Stimulated activated CD8-positive, alpha-beta memory T cell treated with anti-CD3 and anti-CD28 coated beads, Interleukin-4, amount 100 ng/mL, for 48 hours (primary cell): ENCODE measurements at places on chromosomes 5 and 9.

- DNase-seq = peak; percentile 95
These were observed at the start of gene SLC38A9 for GRCh38 chr5:55712023-55712859. SLC38A9 (minus strand) TSS chr5:55712324; CDS start chr5:55697958, 14,366 bp downstream.

DNA sequence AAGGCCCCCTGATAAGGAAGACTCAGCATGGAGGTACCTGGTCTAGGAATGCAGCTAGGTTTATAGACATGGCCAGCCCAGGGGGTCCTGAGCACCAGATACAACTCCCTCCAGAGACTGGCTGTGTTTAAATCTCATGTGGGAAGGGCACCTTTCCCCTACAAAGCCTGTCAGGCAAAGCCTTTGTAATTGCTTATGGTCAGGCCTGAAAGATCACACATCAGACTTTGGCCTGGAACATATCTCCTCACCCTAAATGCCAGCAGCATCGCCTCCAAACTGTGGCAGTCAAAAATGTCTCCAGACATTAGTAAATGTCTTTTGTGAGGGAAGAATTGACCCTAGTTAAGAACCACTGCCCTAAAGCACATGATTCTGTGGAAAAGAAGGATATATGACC lies 51.6 kb upstream of the MACIR start:
- DNase-seq = no peak

- no peak for DNase-seq
These were observed 9.1 kb upstream of the SLC28A3 start for GRCh38 chr9:84349671-84350070.

GRCh38 chr9:105760053-105760452 lies 65.7 kb downstream of the TMEM38B start:
- DNase-seq = no peak

- DNase-seq = peak; percentile 57
These were observed 657 bp downstream of the MTRR start for GRCh38 chr5:7869474-7870136.

- DNase-seq = no peak
These were observed 41.3 kb downstream of the NACC2 start for GRCh38 chr9:136053757-136054142.

DNA sequence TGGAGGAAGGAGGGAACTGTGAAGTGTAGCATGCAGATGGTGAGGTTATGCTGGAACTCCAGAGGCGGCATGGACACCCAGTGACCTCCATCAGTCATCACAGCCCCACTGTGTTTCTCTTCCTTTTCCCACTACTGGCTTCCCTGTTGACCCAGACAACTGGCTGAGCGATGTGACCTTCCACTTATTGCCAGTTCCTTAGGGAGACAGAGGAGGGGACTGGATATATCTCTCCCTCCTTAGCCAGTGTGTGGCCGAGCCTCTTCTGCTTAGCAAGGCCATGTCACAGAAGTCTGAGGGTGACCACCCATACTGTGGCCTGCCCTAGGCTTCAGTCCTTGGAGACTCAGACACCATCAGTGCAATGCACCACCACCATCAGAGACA lies 3.0 kb upstream of the PHYKPL start:
- DNase-seq = no peak

DNA sequence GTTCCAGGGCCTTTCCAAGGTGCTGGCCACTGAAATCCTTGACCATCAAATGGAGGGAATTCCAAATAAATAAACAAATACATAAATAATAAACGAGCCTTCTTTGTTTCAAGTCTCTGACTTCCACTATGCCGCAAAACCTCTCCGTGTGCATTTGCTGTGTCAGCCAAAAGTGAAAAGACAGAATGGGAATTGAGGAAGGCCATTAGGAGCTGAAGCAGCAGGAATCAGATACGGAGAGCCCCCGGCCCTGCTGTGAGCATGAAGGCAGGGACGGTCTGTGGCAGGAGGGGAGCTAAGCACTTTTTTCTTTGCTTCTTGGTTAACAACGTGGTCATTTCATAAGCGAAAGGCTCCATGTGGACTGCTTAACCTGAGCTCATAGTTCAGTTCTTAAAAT lies 26.1 kb downstream of the PLPPR1 start:
- no peak for DNase-seq

DNA sequence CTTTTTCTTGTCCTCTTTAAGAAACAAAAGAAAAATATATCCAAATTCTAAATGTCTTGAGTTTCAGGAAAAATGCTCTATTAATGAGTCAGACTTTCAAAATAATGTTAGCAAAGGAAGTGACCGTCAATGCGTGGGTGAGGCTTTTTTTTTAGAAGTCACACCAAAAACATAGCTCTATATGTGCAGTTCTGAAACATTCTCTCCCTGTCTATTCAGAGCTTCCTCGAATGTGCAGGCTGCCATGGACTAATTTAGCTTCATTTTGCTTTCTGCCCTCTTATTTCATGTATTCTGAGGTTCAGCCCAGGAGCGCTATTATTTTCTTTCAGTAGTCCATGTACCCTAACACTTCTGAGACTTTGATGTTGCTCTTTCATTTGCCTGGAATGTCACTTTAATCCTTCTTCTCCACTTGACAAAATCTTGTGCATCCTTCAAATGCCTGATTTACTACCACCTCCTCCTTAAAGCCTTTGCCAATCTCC lies 72.5 kb upstream of the RASA1 start:
- no peak for DNase-seq

DNA sequence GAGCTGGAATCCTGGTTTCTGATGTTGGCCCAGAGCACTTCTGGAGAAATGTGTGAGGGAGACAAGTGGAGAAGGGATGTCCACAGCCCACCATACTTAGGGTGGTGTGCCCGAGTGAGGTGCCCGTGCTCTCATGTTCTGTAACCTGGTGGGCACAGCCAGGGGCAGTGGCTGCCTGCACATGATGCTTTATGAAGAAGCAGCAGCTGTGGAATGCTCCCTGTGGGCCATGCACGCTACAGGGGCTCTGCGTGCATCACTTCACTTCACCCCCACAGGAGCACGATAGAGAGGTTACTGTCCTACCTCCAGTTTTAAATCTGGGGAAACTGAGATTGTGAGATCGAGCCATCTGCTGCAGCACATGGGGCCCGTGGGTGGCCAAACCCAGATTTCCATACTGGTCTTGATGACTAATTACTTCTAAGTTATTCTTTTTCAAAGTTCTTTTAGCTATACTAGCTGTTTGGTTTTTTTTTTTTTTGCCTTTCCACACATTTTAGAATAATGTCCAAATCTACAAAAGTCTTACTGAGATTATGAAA lies 441.6 kb downstream of the GADD45G start:
- DNase-seq = peak; percentile 43

DNA sequence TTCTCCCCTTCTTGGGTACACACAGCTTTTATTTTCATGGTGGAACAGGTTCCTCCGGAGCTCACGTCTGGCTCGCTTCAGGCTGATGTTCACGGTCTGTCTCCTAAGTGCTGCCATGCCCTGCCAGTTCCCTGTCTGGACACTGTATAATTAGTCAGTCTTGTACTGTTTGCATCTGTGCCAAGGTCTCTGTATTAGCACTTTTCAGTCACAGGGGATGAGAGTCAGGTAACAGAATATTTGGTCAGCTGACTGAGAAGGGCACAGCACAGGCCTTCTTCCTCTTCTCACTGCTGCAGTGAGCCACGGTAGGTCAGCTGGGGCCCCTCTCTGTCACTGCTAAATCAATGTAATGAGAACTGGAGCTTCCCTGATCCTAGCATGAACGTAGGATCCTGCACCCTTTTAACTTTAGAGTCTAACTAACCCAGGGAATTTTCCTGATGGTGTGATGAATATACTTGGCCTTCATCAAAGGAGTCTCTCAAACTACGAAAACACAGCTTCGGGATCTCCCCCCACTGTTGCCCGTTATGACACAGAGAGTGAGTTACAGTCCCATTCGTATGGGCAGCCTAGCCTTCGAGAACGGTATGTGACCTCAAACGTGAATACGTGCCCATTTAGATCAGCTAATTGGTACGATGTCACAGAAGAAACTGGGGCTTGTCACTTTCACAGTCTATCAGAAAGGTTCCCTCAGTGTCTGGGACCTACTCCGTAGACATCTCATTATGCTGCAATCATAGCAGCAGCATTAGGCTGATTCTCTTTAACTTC lies 354.1 kb upstream of the RFX3 start:
- DNase-seq = no peak

DNA sequence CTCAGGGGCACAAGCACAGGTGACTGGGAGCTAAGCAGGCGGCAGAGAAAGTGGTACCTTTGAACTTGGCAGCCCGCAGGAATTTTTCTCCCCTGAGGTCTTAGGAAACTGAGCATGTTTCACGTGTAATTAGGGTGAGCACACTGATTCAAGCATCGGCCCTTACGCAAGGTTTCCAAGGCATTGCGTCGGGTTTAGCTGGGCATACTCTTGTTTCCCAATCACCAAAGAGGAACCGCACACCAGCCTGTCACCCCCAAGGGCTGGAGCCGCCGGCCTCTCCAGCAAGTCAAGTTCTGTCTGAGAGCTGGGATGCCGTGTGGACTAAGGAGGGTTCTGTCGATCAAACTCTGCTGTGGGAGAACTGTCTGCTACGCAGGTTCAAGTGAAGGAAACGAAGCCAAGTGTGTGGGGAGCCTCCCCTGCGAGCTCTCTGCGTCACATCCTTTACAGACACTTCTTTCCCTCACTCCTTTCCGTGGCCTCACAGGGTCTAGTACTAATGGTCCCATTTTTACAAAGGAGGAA lies 53.0 kb downstream of the ERGIC1 start:
- DNase-seq = no peak

- DNase-seq = no peak
These were observed 198.7 kb downstream of the CHSY3 start for GRCh38 chr5:130102960-130103359.
